Fibroblast of lung (primary cell): ENCODE measurements at places on chromosomes 1 and 21. TPM values are rescaled to one million over a fixed set of nuclear protein-coding genes. Genes with fewer than 3 reads are reported as not detected.

The C1orf50 gene
- total RNA-seq = 4.4 and 5.9 TPM in 2 replicates

The C1orf116 gene
- total RNA-seq = not detected in 2 replicates

The ATP5IF1 gene
- 100 and 146 TPM in 2 replicates for total RNA-seq

The LAPTM5 gene
- total RNA-seq = under 0.01 TPM in 2 replicates

The RGS21 gene
- not detected in 2 replicates for total RNA-seq

The LGR6 gene
- total RNA-seq = not detected in 2 replicates

The OR2L13 gene
- total RNA-seq = not detected in 2 replicates

The OPTC gene
- not detected in 2 replicates for total RNA-seq

The FCAMR gene
- total RNA-seq = not detected in 2 replicates

The FAM72D gene
- 0.26 and 1.7 TPM in 2 replicates for total RNA-seq

The LCE1A gene
- not detected in 2 replicates for total RNA-seq

The SYTL1 gene
- total RNA-seq = under 0.01 and 0.17 TPM in 2 replicates

The LCE1C gene
- total RNA-seq = not detected in 2 replicates

The CELA3A gene
- not detected in 2 replicates for total RNA-seq

The CD101 gene
- under 0.01 TPM in 1 of 2 replicates, not detected in the other for total RNA-seq

The TAF1A gene
- total RNA-seq = 14.9 and 15.2 TPM in 2 replicates

The HSD3B2 gene
- total RNA-seq = not detected in 2 replicates

The GPR25 gene
- not detected in 2 replicates for total RNA-seq
